Activated CD4-positive, alpha-beta T cell treated with anti-CD3 and anti-CD28 coated beads, Interleukin-2, amount 50 U/mL, for 4 hours (primary cell): ENCODE measurements at places on chromosomes 3 and 15.

DNA sequence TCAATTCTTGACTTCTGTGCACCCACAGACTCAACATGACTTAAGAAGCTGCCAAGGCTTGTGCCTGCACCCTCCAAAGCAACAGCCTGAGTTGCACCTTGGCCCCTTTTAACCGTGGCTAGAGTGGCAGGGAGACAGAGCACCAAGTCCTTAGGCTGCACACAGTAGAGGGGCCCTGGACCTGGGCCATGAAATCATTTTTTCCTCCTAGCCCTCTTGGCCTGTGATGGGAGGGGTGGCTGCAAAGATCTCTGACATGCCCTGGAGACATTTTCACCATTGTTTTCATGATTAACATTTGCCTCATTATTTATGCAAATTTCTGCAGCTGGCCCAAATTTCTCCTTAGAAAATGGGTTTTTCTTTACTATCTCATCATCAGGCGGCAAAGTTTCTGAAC is 836.8 kb downstream of the ZPLD1 start:
- no peak for DNase-seq

GRCh38 chr3:63960048-63960711 is 48.0 kb upstream of the SCAANT1 start:
- no peak for DNase-seq

DNA sequence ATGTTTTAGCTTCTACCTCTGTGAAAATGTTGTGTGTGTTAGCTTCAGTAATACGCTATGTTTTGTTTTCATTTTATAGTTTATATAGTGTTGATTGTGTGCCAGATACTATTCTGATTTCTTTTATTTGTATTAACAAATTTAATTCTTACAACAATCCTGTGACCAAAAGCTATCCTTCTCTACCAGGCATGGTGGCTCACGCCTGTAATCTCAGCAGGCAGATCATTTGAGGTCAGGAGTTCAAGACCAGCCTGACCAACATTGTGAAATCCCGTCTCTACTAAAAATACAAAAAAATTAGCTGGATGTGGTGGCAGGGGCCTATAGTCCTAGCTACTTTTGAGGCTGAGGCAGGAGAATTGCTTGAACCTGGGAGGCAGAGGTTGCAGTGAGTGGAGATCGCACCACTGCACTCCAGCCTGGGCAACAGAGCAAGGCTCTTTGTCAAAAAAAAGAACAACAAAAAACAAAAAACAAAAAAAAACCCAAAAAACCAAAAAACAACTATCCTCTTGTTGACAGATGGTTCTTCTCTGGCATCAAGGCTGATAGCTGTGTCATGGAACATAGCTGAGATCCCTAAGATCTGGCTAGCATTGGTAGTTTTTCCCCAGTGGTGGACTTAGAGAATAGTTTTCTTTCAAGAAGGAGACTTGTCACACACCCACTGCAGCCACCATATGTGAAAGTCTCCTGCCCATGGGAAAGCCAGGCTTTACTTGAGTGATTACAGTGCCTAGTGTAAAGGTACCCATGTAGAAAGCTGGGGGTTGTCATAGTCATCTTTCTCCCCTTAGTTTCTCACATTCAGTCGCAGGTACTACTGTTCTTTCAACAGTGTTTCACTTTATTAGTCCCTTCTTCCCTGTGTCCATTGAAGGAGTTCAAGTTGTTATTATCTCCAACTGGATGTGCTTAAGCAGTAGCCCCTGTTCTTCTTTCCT is 116.5 kb downstream of the UBE2E2 start:
- no peak for DNase-seq

- DNase-seq, result no peak
Observed at GRCh38 chr15:43930556-43930955, 103.8 kb downstream of the WDR76 start.

DNA sequence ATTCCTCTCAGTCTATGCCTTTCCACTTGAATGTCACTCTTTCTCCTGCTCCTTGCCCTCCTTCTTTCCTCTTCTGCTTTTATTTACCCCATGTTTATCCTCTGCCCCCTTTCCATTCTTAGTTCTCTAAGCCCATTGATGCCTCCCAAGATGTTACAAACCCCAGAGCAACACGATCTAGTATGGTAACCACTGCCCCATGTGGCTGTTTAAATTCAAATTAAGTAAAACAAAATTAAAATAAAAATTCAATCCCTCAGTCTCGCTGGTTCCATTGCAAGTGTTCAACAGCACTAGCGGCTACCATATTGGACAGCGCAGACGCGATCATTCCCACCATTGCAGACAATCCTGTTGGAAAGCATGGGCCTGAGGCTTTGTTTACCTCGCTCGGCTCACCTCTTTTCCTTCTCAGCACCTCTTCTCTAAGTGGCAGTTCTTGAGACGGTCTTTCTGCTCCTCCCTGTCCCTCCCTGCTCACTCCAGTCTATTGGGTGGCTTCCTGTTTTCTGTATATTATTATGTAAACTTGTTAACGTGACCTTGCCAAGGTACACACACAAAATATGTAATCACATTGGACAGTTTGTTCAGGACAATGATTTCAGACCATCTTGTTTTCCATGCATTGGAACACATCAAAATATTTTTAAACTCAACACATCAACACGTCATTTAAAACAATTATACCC is 21.8 kb upstream of the CA12 start:
- no peak for DNase-seq

- no peak for DNase-seq
Observed at GRCh38 chr15:98937413-98938104, 70.0 kb downstream of the PGPEP1L start.

- no peak for DNase-seq
Observed at GRCh38 chr3:66991459-66991858, 6.6 kb upstream of the KBTBD8 start.

- DNase-seq, result no peak
Observed at GRCh38 chr3:137084586-137084985, 126.8 kb downstream of the IL20RB start.

GRCh38 chr15:63708126-63708772 is 111.1 kb downstream of the FBXL22 start:
- no peak for DNase-seq

DNA sequence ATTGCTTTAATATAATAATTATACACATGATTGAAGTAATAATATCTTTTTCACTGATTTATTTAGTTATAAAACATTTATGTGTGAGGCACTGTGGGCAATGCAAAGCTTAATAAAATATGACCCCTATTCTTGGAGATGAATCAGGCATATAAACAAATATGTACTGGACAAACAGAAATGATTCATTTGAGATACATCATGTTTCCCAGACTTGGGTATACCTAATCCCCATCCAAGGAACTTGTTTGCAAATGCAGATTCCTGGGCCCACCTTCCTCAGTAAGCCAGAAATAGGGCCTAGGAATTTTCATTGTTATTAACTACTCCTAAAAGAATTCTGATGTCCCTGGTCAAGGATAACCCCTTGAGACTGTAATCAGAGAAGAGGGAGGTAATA is 184.2 kb downstream of the CHL1 start:
- no peak for DNase-seq

- DNase-seq, result no peak
Observed at GRCh38 chr3:19467761-19468160, 319.5 kb downstream of the KCNH8 start.

DNA sequence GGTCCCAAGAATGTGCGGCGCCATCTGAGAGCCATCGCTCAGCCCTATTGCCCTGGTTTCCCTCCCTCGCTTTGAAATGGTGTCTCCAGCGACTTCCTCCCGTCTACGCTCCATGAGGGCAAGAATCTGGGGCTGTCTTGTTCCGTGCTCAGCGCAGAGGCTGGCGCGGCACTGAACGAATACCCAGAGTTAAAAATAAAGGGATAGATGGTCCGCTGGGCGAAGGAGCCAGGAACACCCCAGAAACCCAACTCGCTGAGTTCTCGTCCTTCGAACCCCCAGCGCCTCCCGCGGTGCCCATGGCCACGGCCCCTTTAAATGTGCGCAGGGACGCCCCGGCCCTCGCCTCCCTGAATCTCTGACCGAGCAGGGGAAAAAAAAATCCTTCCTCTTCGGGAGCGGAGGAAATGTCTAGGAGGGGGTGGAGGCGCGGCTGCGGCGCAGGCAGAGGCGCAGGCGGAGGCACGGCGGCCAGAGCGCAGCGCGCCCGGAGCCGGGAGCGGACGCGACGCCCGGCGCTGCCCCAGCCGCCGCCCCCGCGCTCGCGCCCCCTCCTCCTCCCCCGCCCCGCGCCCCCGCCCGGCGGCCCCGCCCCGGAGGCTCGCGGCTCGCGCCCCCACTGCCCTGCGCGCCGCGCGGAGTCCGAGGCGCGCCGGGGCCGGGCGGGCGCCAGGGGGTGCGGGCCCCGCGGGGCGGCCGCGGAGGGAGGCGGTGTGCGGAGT is 8.5 kb upstream of the FGD5 start:
- DNase-seq, result no peak

DNA sequence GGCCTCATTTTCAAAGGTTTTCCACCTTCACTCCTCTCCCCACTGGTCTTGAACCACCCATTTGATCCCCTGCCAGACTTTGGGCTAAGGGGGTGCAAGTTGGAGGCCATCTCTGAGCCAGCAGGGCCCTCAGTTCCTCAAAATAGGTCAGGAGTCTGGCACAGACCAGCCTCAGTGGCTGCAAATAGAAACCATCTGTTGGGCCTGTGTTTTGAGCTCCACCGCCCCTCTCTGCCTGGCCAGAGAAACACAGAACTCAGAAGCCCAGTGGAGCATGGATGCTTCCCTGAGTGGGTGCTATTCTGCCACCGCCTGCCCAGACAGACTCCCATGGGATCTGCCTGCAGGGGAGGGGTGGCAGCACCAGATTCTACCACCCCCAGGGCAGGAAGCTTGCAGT is 56.3 kb downstream of the CORO2B start:
- DNase-seq, result no peak
